CD4-positive, alpha-beta T cell treated with Interleukin-15 for 1 hour (primary cell): ENCODE measurements at places on chromosomes 4 and X.

- no peak for DNase-seq
Observed at GRCh38 chrX:2498781-2499302, 1.9 kb downstream of the DHRSX start.

GRCh38 chr4:147117431-147117830 is 171.8 kb upstream of the TTC29 start:
- DNase-seq, result no peak

GRCh38 chr4:8473920-8474590 is 33.5 kb downstream of the TRMT44 start:
- DNase-seq, result peak; percentile 6

- no peak for DNase-seq
Observed at GRCh38 chr4:19005211-19005610, 983.7 kb upstream of the LCORL start.

DNA sequence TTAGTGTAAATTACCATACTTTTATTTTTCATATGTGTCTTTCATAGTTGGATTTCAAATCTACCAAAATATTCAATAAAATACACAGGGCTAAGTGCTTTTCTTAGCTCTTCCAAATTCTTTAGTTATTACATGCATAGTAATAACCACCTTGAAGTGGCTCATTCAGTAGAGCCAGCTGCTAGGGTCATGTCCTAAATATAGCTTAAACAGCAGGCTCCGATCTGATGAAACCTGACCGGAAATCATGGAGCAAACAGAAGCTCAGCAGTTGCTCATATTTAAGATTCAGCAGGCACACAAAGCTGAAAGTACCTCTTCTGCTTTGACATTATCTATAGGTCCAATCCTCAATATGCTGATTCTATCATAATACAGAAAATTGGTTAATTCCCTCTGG is 1470.4 kb downstream of the ADGRL3 start:
- DNase-seq, result no peak

DNA sequence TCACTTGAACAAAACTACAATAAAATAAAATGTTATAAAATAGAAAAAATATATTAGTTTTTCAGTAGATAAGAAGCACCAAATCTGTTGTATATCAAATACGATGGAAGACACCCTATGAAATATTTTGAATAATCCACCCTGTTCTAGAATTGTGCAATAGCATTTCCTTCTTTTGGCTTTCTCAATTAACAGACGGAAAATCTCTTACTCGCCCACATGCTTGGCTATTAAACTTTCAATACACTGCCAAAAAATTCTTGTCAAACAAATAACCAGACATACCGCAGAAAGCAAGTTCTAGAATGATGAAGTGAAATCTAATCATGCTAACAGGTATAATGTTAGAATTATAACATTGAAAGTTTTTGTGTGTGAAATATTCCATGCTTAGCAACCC is 671.6 kb upstream of the SLIT2 start:
- DNase-seq, result no peak

DNA sequence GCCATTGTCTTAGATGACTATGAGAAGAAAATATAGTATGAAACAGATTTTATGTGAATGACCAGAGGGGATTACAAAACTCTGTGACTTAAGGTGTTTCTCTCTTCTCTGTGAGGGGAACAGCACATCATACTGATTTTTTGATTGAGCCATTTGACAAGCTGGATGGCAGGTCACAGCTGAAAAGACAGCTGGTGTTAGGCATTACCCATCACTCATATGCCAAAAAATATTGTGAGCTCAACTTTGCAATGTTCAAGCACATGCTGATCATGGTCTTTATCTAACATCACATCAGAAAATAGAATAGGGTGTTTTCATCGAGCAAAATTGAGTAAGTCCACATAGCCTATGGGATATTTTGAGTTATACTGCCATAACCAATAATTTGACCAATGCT is 86.7 kb upstream of the TECRL start:
- no peak for DNase-seq

- DNase-seq, result no peak
Observed at GRCh38 chr4:41814565-41814964, 66.0 kb upstream of the PHOX2B start.

DNA sequence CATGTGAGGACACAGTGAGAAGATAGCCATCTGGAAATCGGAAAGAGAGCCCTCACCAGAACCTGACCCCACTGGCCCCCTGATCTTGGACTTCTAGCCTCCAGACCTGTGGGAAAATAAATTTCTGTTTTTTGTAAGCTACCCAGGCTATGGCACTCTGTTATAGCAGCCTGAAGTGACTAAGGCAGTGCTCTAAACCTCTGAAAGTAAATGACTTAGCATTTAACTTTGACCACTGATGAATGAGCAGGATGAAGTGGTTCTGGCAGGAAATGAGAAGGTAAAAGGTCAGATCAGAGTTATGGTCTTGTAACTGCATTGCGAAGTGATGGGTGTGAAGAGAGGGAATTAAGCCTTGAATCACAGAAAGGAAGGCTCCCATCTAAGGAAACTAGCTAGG is 17.0 kb downstream of the GPAT3 start:
- DNase-seq, result no peak

GRCh38 chrX:9324676-9325075 is 140.2 kb upstream of the TBL1X start:
- DNase-seq, result no peak

DNA sequence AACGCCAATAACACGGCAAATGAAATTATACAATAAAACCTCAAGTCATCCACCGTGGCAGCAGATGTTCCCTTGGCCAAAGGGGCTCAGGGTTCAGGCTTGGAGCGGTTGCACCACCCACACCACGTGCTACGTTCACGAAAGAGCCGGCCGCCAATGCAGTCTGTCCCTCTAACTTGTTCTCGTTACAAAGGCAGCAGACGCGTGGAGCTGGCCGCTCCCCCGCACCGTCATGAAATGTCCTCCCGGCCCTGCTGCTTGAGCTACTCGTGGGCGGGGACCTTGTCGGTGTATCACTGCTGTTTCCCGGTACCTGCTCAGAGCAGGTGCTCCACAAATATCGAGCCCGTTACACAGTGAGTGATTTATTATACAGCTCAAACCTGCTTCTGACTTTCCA is 36.4 kb upstream of the MAN2B2 start:
- no peak for DNase-seq

GRCh38 chr4:42547805-42548204 is 109.1 kb downstream of the ATP8A1 start:
- DNase-seq, result no peak

- no peak for DNase-seq
Observed at GRCh38 chr4:159600061-159600460, 497.2 kb downstream of the RAPGEF2 start.

- DNase-seq, result no peak
Observed at GRCh38 chrX:129900054-129900453, 5.9 kb upstream of the UTP14A start.

DNA sequence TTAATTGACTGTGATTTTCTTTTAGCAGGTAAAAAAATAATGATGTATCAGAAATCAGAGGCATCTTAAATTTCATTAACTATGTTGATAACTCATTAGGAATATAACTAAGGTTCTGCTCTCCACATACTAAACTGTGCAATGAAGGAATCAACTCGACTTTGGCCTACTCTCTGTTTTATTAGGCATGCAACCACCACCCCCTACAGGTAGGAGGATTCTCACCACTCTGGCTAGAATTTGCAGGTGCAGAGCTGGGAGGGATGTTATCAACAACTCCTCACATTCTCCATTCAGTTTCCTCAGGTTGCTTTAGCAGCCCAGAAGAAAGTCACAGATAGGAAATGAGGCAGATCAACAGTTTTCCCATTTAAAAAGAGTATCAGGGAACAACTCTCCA is 160.1 kb downstream of the COX18 start:
- DNase-seq, result no peak

- no peak for DNase-seq
Observed at GRCh38 chr4:16859031-16859430, 39.4 kb downstream of the LDB2 start.

GRCh38 chr4:89929425-89930159 is 34.9 kb downstream of the MMRN1 start:
- DNase-seq, result peak; percentile 17

DNA sequence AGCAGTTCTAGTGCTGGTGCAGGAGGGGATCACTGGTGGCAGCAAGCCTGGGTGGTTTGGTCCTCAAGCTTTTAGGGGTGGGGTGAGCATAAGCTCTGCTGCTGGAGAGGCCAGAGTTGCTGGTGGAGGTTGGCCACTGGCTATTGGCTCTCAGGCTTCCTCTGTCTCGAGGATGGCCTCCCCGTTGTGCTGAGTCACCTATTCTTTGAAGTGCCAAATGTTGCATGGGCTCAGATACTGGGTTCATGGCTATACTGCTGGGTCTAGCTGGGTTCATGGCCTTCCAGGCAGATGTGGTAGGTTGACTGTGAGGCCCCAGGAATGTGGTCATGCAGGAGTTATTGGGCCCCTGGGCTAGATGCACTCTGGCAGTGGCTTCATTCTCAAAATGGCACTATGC is 466.3 kb downstream of the NAF1 start:
- no peak for DNase-seq

DNA sequence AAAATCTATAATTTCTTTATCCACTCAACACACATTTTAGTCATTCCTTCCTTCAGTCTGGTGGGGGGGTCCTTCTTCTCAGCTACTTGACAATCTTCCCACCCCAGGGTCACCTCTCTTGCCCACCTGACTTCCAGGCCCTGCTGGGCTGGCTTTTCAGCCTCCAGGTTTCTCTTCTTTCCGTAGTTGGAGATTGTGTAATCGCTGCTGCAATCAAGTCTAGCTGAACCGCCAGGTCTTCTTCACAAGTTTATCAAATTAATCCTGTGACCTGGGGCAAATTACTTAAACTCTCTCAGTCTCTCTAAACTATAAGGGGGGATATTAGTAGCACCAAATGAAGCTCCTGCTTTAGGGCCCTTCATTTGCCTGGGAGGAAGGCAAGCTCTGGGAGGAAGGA is 102.9 kb upstream of the TNIP3 start:
- no peak for DNase-seq

- DNase-seq, result peak; percentile 18
Observed at GRCh38 chr4:7192252-7193029, at the start of gene SORCS2. TSS of gene SORCS2 (plus strand) at chr4:7192538.

DNA sequence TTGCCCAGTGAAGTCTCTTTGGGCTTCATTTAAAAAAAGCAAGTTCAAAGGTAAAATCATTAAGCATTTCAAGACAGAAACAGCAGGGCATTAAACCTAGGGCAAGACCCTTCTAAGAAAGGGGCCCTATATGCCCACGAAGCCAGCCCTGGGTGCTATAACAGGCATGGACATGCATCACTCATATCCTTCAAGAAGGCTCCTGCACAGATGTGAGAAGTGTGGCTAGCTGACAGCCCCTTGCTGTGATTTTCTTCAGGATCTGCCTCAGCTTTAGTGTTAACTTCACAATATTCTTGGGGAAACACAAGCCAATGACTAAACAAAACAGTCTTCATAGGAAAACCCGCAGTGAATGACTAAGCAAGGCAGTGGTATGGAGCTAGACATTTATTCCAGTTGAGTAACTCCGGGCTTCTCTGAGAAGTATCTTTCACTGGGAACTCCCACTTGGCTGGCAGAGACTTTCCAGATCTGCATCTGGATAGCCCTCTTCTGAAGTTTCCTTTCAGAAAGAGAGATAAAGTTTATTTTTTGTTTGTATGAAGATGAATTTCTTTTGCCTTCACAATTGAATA is 11.9 kb upstream of the MAOA start:
- DNase-seq, result no peak

DNA sequence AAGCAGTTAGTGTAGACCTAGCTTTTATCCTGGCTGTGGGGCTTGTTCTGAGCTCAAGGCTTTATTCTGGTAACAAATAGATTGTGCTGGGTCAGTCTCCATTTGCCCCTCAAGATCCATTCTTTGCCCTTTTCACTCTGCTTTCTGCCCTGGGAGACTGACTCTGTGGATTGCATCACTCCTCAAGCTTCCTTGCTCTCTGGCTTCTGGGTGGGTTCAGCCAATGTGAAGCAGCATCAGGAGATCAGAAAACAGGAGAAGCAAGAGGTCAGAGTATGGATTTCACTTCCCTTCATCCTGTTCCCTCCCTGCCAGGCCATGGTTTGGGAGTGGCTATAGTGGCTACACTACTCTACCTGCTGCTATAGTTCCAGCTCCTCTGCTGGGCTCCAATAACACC is 184.1 kb upstream of the NDP start:
- DNase-seq, result no peak

DNA sequence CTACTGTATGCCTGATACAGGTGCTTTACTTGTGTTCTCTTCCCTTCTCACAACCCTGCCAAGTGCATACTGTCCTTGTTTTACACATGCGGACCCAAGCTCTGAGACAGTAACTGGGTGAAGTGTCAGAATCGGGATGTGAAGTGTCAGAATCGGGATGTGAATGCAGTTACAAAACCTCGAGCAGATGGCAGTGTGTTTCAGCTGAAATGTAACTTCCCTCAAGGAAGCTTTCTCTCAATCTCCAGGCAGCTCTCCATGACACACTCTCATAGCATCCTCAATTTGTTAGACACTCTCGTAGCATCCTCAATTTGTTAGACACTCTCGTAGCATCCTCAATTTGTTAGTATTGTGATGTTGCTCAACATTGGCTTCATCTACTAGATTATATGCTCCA is 1.1 kb upstream of the HPSE start:
- DNase-seq, result peak; percentile 19

GRCh38 chr4:153931804-153932203 is 142.9 kb upstream of the SFRP2 start:
- no peak for DNase-seq

DNA sequence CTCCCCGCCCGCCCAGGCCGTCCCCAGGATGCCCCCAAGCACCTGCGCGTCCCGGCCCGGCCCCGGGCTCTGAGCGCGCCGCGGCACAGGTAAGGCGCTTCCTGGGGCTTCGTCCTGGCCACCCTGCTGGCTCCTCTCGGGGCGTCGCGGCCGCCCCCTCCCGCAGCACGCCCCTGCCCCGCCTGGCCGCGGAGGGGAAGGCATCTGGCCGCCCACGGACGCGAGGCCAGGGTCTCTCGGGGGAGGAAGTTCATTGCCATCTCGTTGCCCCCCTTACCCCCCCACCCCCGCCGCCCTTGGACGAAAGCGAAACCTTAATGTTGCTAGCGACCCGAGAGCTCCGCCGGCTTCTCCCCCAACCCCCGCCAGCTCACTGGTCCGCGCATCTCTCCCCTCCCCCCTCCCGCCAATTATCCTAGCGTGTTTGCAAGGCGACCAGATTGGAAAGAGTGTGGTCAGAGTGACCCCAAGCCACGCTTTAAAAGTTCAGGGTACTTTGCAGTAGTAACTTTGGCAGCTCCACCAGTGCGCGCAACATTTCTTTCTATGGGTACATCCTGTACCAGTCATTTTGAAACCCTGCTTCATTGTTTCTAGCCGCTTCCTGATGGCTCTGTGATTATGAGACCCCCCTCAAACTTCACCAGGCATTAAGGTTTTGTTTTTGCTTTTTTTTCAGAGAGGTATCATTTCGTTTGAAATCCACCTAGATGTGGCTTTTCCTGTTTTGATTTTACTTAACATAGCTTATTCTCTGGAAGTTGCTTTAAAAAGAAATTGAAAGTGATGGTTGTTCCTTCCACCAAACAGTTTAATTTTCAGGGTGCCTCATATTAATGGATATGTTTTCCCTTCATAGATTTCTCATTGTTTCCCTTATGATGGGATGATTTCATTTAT is 626 bp downstream of the TBC1D1 start:
- peak; percentile 62 for DNase-seq
